ENCODE measurements at places on chromosomes 4 and X. TPM values are rescaled to one million over a fixed set of nuclear protein-coding genes. Genes with fewer than 3 reads are reported as not detected.
A peak's percentile ranks its signal among the peaks of the same experiment; 100 is the strongest.

DNA sequence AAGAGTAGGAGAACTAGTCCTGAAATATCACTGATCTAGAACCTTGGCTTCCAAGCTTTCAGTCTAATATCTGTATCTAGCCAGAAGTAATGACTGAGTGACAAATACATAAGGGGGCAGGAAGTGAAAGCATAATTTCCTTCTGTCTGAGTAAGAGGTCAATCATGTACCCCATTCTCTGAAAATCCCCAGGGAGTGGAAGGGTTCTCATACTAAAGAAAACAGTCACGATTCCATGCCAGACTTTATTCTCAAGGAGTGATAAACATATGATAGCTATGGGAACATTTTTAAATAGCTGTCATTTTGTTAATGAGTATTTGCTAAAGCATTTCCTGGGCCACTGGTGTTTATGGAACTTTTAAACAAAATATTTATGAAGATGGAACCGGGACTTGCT is 308.5 kb downstream of the ARHGAP24 start:
- no peak overlapping the region for H3K4me3 ChIP-seq
- no peaks in the 10 kb centered on the region for H3K27me3 ChIP-seq
- peaks cover 40% of the 10 kb centered on the region for H3K4me1 ChIP-seq
- DNase-seq, result no peak

GRCh38 chrX:45889471-45889870 is 655.8 kb downstream of the ZNF674 start:
- DNase-seq, result no peak
- no peaks in the 10 kb centered on the region for H3K36me3 ChIP-seq
- no peak overlapping the region for H3K27ac ChIP-seq
- H3K4me3 ChIP-seq, result no peak overlapping the region
- no peaks in the 10 kb centered on the region for H3K27me3 ChIP-seq

GRCh38 chrX:84724576-84724975 is 222.3 kb upstream of the HDX start:
- H3K27ac ChIP-seq, result no peak overlapping the region
- H3K4me1 ChIP-seq, result no peaks in the 10 kb centered on the region
- no peaks in the 10 kb centered on the region for H3K27me3 ChIP-seq
- no peak overlapping the region for H3K4me3 ChIP-seq
- H3K36me3 ChIP-seq, result no peaks in the 10 kb centered on the region

DNA sequence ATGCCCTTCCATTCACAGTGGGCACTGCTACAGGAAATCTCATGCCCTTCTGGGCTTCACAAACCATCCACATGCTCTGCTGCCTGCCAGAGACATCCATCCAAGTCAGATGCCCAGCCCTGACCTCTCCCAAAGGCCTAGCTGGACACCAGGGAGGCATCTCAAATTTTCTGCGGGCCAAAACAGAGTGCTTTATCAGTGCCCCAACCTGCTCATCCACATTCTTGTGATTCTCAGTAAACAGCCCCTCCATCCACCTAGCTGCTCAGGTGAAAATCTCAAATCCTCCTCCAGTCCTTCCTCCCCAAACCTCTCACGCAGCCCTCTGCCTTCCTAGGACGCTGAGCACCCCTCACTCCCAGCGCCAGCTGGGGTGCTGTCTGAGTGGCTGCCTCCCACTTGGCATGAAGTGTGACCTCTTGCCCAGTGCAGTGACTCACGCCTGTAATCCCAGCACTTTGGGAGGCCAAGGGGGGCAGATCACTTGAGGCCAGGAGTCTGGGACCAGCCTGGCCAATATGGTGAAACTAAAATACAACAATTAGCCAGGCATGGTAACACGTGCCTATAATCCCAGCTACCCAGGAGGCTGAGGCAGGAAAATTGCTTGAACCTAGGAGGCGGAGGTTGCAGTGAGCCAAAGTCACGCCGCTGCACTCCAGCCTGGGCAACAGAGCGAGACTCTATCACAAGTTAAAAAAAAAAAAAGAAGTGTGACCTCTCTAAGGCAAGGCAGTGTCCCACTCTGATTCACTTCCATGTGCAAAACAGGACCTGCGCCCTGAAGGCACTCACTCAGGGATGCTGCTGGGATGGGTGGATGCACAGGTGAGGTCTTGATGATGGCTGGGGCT is 1.7 kb upstream of the AFAP1 start:
- no peak for DNase-seq
- no peaks in the 10 kb centered on the region for H3K27me3 ChIP-seq
- peaks cover 21% of the 10 kb centered on the region for H3K4me1 ChIP-seq
- H3K4me3 ChIP-seq, result no peak overlapping the region

DNA sequence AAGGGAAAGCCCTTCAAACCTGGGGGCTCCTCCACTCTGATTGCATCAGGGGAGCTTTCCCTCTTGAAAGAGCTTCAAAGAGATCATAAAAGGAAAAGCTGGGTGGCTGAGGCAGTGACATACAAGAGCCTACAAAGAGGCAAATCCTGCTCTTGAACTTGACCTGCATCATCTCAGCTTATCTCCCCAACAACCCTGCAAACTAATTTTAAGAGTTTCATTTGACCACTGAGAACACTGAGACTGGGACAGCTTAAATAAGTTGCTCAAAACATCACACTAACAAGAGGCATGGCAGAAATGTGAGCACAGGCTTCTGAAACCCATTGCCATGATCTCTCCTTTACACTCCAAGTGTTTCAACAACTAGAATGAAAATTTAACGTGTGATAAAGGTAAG is 101.6 kb upstream of the PPARGC1A start:
- DNase-seq, result no peak
- no peaks in the 10 kb centered on the region for H3K4me1 ChIP-seq
- H3K27me3 ChIP-seq, result no peaks in the 10 kb centered on the region

DNA sequence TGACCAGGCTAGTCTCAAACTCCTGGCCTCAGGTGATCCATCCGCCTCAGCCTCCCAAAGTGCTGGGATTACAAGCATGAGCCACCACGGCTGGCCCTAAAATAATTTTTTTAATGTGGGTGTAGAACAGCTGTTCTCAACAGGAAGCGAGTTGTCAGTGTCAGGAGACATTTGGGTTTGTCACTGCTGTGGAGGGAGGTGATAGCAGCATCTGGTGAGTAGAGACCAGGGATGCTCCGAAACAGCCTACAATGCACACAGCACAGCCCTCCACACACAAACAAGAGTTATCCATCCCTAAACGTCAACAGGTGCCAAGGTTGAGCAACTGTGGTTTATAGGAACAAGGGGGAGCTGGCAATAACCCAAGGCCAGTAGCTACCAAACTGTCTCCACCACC is 243.4 kb upstream of the STS start:
- no peak for DNase-seq
- H3K27me3 ChIP-seq, result no peaks in the 10 kb centered on the region
- H3K4me1 ChIP-seq, result no peaks in the 10 kb centered on the region
- H3K36me3 ChIP-seq, result no peaks in the 10 kb centered on the region
- H3K27ac ChIP-seq, result no peak overlapping the region

DNA sequence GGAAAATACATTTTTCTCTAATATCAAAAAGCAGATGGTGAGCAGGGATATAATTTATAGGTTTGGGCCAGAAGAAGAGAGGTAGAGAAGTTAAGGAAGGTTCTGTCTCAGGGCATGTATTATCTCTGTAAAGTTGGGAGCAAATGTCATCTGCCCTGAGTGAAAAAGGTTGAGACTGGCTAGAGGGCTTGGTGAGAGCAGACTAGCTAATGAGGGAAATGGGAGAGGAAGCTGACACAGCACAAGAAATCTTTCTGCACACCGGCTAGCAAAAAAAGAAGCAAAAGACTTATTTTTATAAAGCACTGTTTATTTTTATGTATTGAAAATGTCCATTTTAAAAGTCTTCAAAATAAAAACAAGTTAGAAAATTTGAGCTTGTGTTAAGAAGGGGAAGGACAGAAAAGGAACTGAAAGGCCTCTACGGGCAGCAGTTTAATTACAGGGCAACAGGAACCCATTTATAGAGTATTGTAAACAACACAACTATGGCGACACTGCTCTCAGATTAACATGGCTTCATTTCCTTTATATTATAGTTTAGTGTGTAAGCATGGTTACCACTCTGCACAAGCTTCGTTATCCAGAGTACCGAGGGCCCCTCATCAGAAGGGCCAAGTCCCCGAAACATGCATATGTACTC is 17.4 kb downstream of the CD40LG start:
- DNase-seq, result no peak
- no peak overlapping the region for H3K4me3 ChIP-seq
- H3K27ac ChIP-seq, result no peak overlapping the region
- H3K27me3 ChIP-seq, result no peaks in the 10 kb centered on the region
- H3K4me1 ChIP-seq, result no peaks in the 10 kb centered on the region

- peaks cover 18% of the 10 kb centered on the region for H3K4me1 ChIP-seq
Measured at GRCh38 chrX:40097504-40098263, at the start of gene BCOR. TSS of gene BCOR (minus strand) at chrX:40097958. CDS start at chrX:40077929, 20,029 bp downstream.

ARL13A gene
- not detected for total RNA-seq

TMEM271 gene
- not detected for total RNA-seq

DNA sequence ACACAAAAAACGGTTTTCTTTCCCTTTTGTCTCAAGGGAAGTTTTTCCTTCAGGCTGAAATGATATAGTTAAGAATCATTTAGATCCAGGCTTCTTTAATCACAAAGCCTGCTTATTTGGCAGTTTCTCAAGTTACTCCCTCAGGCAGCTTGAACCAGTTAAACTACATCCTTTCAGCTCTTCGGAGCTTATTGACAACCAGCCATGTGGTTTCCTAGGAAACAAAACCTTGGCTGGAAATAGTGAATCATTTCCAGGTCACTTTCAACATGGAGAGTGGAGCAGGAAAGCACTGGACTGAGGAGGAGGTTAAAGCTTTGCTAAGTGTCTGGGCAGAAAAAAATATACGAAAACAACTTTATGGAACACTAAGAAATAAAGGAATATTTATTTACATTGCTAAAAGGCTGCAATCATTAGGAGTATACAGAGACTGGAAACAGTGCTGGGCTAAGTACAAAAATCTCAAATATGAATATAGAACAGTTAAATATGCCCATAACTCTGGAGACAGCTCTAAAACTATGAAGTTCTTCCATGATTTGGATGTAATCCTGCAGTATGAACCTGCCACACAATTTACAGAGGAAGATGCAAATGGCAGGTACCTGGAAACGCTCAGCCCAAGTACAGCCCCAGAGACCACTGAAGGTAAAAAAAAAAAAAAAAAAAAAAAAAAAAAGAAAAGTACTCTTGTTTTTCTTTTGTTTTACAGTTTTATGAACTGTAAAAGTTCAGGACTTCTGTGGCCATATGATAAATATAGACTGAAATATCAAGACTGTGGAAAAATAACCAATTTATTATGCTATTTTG is 23.2 kb upstream of the AASDH start:
- H3K27ac ChIP-seq, result peak overlapping the region; percentile 29
- H3K4me1 ChIP-seq, result peaks cover 28% of the 10 kb centered on the region
- H3K36me3 ChIP-seq, result no peaks in the 10 kb centered on the region
- no peaks in the 10 kb centered on the region for H3K27me3 ChIP-seq
- H3K4me3 ChIP-seq, result peak overlapping the region; percentile 58
- DNase-seq, result peak; percentile 19

MND1 gene
- total RNA-seq, result 3.0 TPM

PCDH19 gene
- total RNA-seq, result 3.0 TPM

RAB39B gene
- total RNA-seq, result 0.78 TPM

ADH1A gene
- total RNA-seq, result not detected

- peaks cover 19% of the 10 kb centered on the region for H3K4me1 ChIP-seq
- no peaks in the 10 kb centered on the region for H3K27me3 ChIP-seq
- H3K4me3 ChIP-seq, result no peak overlapping the region
- no peak for DNase-seq
- no peaks in the 10 kb centered on the region for H3K36me3 ChIP-seq
Measured at GRCh38 chr4:77438549-77438948, 167.1 kb upstream of the CXCL13 start.

GRCh38 chrX:118588715-118589114 is 93.1 kb downstream of the DOCK11 start:
- H3K27me3 ChIP-seq, result no peaks in the 10 kb centered on the region
- DNase-seq, result no peak
- H3K27ac ChIP-seq, result no peak overlapping the region
- no peak overlapping the region for H3K4me3 ChIP-seq
- no peaks in the 10 kb centered on the region for H3K4me1 ChIP-seq

DNA sequence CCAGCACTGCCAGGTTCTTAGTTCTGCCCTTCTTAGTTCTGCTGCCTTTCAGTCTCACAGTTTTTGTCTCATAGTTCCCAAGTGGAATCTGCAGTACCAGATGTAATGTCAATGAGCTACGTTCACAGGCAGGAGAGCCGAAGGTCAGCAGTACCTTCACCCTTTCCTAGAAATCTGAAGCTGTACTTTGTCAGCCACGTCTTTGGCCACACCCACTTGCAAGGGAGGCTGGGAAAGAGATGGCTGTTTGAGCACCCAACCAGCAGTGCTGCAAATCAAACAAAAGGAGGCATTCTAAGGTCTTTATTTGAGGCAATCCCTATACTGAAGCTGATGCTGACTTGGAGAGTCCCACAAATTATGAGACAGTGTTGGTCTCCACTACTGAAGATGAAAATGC is 199.1 kb upstream of the NPY2R start:
- H3K4me3 ChIP-seq, result no peak overlapping the region
- no peak overlapping the region for H3K27ac ChIP-seq
- no peak for DNase-seq
- no peaks in the 10 kb centered on the region for H3K36me3 ChIP-seq
- no peaks in the 10 kb centered on the region for H3K27me3 ChIP-seq
- no peaks in the 10 kb centered on the region for H3K4me1 ChIP-seq

FRYL gene
- 155 TPM for total RNA-seq

DNA sequence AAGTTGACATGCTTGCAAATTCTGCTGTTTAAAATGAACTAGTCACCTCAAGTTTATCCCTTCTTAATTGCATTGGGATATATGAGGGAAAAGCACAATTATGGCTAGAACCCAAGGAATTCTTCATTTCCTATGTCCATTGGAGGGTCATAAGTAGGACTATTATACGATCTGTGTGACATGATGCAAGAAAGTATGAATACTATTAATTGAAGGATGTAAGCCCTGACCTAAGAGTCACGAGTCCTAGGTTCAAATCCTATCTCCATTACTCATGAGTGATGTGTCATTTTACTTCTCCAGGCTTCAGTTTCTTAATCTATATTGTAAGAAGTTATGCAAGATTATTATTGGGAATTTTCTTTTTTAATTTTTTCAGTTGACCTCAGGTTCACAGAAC is 542.9 kb upstream of the GRIA3 start:
- DNase-seq, result no peak
- no peak overlapping the region for H3K27ac ChIP-seq
- H3K27me3 ChIP-seq, result no peaks in the 10 kb centered on the region
- H3K4me1 ChIP-seq, result no peaks in the 10 kb centered on the region

NPY1R gene
- 112 TPM for total RNA-seq

DNA sequence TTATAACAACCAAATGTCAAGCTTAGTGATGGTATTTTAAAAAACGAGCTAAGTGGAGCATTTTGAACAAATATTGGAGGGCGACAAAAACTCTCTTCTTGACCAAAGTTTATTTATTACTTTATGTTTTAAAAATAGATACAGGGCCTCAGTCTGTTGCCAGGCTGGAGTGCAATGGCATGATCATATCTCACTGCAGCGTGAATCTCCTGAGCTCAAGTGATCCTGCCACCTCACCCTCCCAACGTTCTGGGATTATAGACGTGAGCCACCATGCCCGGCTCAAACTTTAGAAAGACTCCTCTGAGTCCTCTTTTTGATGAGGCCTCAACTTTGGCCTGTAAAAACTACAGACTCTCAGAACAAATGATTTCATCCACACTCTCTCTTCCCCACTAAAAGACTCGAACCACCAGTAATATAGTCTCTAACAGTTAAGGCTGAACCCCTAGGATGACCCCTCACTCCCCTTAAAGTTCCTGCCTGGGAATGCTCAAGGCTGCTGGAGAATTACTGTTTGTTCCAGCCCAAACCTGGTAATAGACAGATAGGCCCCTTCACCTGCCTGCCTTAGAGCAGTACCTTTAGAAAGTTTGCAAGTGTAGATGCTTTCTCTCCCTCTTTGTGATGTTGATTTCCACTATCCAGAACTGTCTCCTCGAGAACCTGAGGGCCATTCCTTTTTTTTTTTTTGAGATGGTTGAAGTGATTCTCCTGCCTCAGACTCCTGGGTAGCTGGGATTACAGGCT is 55.3 kb upstream of the HPSE start:
- no peaks in the 10 kb centered on the region for H3K27me3 ChIP-seq
- no peak overlapping the region for H3K4me3 ChIP-seq
- DNase-seq, result no peak
- H3K36me3 ChIP-seq, result no peaks in the 10 kb centered on the region

Data from thoracic aorta (tissue), 2 donors.